Peyer's patch (tissue), 4 donors: ENCODE measurements at places on chromosomes 7 and 10. TPM values are rescaled to one million over a fixed set of nuclear protein-coding genes. Genes with fewer than 3 reads are reported as not detected.

- no peak for DNase-seq
Observed at GRCh38 chr7:13072014-13072413, 384.6 kb downstream of the ARL4A start.

The GPR26 gene
- not detected for total RNA-seq

GRCh38 chr7:73701357-73701995, 18.0 kb downstream of the STX1A start:
- peak; percentile 86 for DNase-seq

The ATRNL1 gene
- 3.5 TPM for total RNA-seq

The NUDCD3 gene
- total RNA-seq, result 45.2 TPM

DNA sequence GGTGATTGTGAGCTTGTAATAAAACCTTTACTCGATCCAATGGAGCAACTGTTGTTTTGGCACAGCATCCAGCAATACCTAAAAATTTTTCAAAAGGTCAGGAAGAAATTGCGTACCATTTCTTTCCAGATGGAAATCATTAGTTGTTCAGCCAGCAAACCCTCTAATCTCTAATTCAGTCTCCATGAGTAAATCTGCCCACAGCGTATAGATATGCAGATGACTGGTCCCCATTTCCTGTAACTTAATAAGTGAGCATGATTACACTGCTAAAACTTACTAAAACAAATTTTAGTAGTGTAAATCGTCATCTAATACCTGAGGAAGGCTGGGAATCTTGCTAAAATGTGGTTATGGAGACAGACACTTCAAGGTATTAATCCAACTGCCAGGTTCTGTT, 10.6 kb downstream of the SLC25A16 start:
- no peak for DNase-seq

The PTPRZ1 gene
- total RNA-seq, result 1.7 TPM

- no peak for DNase-seq
Observed at GRCh38 chr10:26214004-26214403, 2.6 kb upstream of the GAD2 start.

The C10orf143 gene
- total RNA-seq, result not detected

The UNC5B gene
- 5.0 TPM for total RNA-seq

DNA sequence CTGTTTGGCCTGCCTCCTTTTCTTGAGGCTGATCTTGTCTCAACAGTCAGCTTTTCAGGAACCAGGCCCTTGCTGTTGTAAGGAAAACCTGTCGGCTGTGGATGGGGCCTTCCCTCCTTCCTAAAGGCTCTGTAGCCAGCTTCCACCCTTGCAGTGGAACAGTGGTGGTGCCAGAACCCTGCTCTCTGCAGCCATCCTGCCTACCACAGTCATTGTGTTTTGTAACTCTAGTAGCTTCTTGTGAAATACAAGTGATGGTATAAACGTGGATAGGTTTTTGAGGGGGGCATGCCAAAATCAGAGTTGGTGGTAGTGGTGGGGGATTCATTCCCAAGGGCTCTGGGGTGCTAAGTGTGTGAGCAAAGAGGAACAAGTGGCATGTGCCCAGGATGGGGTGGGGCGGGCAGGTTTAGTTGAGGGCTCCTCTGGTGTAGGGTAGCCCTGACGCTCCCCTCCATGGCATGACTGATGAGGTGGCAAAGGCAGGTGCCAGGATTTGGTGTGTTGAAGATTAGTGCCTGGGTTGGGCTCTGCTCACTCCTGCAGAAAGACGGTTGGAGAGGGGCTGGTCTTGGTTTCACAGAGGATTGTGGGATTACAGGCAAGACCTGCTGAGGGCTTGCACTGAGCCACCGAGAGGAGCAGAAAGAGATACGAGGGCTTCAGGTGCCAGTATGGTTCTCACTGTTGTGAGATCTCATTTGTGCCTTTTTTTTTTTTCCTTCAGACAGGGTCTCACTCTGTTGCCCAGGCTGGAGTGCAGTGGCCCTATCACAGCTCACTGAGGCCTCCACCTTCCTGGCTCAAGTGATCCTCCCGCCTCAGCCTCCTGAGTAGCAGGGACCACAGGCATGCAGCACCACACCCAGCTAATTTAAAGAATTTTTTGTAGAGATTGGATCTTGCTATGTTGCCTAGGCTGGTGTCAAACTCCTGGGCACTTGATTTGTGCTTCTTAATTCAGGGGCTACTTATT, 7.4 kb downstream of the TSPAN14 start:
- peak; percentile 51 for DNase-seq

GRCh38 chr7:461453-462172, 58.0 kb downstream of the PDGFA start:
- DNase-seq, result no peak

The SUPV3L1 gene
- total RNA-seq, result 24.4 TPM

The OIT3 gene
- not detected for total RNA-seq

The SPDYE9 gene
- total RNA-seq, result not detected

DNA sequence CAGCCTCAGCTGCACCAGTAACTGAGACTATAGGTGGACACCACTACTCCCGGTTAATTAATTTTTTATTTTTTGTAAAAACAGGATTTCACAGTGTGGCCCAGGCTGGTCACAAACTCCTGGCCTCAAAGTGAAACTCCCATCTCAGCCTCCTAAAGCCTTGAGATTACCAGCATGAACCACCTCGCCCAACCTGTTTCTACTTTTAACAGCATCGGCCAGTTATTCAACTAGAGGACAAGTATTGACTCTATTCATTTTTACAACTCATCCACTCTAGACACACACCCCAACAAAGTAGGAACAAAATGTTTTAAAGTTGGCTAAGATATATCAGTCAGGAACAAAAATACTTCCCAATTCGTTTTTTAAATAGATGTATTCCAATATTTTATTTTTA, 334.8 kb downstream of the PARD3 start:
- no peak for DNase-seq

DNA sequence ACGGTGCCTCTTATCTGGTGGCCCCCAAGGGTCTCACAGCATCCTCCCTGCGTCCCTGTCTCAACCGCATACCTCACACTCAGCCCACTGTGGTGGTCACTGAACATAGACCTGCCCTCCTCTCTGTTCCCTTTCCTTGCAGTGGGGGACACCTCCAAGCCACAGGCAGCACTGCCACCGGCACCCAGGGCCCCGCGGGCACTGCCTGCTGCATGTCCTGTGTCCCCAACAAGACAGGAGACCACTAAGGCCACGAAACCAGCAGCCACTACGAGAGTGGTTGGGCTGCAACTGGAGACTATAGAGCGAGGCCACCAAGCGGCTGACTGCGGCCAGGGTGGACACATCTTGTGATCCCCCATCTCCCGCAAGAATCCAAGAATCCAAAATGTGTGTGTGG, 15.3 kb downstream of the BRI3 start:
- no peak for DNase-seq

DNA sequence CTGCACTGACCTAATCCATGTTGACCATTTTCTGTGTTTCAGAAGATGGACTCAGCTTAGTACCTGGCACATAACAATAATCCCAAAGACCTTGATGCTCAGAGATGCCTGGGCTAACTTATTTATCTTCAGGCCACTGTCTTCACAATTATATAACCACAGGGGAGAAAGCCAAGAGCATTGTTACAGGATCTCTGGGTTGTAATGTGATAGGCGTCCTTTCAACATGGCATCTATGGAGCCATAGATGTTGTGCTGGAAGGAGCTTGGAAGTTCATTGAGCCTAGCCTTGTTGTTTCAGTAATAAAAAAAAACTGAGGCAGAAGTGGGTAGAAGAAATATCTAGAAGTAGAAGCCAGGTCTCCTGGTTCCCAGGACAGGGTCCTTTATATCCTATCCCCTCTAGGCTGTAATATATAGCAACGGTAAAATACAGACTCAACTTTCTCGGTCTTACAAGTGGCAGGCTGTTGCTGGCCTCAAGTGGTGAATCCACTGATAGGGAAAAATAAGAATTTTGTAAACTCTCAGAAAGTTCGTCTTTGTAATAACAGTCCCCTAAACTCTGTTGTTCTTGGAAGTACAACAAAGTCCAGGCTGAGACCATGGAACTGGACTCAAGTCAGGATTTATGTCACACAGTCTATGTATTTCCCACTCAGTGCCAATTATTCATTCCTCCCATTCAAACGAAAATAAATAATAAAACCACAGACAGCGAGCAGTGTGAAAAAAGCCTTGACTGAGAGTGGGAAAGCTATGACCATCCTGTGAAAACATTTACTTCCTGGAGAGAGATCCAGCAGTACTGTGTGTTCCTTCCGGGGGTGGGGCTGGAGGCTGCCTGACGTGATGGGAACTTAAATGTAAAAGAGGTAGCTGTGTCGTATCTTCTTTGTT, 277.6 kb downstream of the REEP3 start:
- DNase-seq, result no peak

GRCh38 chr7:14760730-14761478, 141.6 kb downstream of the DGKB start:
- DNase-seq, result no peak

- no peak for DNase-seq
Observed at GRCh38 chr10:131391936-131392335, 80.4 kb upstream of the TCERG1L start.

The LIPM gene
- not detected for total RNA-seq

DNA sequence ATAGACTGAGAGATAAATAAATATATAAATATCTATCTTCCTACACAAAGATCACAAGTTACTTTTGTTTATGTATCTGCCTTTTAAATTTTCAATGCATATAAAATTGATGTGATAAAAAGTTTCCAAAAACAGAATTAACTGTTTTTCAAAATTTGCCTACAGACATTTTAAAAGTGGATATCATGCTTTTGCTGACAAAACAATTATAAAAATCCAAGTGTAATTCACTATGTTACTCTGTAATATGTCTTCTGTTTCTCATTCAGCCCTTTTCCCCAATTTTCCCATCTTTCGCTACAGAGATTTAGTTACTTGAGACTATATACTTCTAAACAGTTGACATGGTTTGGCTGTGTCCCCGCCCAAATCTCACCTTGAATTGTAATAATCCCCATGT, 37.7 kb downstream of the SLC25A13 start:
- DNase-seq, result no peak

The FGL2 gene
- 23.3 TPM for total RNA-seq

The MKLN1 gene
- total RNA-seq, result 74.4 TPM

DNA sequence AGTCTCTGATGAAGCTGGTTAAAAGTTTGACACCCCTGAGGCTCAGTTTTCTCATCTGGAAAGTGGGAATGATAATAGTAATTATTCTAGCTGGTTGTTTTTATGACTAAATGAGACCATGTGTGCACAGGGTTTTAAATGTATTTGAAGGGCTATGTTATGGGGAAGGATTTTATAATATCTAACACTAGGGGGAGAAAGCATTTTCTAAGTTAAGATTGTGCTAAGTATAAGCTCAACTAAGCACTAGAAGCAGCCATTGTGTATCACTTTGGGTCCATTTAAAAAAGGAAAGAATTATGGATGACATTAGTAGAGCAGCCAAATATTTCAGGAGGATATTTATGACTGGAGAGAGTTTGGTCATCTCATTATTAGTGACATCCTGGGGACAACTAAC, 49.5 kb upstream of the CREB5 start:
- DNase-seq, result no peak

DNA sequence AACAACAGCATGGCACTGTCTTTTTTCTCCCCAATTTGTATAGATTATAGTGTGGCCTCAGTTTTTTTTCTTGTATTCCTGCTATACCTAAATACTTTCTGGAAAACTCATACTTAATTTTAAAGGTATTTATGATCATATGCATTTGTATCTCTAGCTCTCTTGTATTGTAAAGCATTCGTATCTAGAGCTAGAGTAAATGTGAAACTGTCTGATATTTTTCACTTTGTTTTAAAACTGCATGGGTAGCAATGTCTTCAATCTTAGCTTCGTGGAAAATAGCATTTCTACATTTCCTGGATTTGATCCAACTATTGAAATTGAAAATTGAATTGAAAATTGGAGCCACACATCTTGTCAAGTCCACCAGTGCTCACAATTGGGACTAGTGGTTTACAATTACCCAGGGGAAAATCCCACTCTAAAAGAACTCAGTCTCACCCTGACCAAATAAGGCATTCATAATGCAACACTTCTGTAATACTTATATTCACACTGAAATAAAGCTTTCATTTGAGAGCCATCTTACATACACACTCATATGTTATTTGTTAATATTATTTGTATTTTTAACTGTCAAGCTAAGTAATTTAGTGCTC, 51.3 kb upstream of the KLF6 start:
- no peak for DNase-seq

DNA sequence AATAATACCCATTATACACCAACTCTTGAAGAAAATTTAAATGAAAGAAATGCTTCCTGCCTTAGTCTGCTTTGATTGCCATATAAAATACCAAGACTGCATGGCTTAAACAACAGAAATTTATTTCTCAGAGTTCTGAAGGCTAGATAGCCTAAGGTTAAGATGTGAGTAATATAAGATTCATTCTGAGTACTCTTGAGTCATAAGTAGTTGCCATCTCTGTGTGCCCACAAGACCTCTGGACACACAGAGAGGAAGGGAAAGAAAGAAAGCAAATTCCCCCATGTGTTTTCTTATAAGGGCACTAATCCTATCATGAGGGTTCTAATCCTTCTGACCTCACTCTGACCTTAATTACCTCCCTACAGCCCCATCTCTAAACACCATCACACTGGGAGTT, 201.2 kb downstream of the PTN start:
- no peak for DNase-seq

The PLEKHS1 gene
- 42.0 TPM for total RNA-seq

DNA sequence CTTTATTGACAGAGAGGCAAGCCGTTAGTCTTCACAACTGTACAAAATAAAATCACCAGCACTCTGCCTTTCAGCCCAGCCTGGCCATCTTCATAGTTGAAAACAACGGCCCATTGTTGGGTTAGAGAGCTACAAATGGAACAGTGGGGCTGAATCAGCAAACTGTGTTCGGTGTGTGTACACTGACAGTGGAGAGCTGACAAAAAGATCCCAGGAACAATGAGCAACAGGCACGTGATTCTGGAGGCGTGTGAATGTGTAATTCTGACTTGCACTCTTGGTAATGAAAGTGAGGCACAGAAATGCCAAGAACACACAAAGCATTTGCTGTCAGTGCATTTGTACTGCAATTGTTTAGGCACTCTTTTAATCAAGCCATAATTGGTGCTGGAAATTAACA, 303.7 kb downstream of the WDR11 start:
- DNase-seq, result no peak

DNA sequence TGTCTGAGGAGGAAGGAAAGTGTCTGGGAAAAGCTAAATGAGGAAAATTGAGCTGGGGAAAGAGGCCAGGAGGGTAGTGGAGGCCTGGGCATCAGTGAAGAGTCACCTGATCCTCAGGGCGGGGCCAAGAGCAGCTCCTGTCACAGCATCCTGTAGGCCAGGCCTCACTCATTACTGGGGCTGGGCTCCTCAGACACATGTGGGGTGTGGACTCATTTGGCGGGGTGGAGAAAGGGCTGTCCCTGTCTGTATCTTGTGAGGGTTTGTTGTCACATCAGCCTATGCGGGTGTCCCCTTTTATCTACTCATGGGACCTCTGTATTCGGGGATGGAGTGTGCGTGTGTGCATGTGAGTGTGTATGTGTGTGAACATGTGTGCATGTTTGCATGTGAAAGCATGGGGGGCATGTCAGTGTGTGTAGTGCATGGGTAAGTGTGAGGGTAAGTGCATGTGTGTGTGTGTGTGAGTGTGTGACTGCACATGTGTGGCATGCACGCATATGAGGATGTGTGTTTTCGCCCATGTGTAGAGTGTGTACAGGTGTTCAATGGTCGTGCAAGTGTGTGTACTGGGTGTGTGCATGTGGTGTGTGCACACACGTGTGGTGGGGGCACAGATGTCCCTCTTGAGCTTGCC, 67.8 kb downstream of the RAMP3 start:
- no peak for DNase-seq
